ENCODE measurements at places on chromosomes 7 and 10.
A peak's percentile ranks its signal among the peaks of the same experiment; 100 is the strongest.

DNA sequence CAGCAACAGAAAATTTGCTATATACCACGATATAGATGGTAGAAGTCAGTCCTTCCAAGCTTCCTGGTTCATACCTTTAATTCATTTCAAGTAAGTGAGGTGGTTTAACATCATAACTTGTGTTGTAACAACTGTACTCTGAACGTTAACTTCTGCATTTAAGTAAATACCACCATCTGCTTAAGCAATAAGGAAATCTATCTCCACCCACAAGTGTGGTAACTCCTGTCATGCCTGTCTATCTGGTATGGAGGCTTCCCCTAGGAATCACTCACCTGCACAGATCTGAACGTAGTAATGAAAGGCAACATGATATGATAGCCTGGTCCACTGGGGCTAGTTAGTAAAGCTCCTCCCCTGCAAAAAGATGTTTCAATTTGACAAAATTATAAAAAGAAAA is 2.3 kb downstream of the ERLIN1 start:
- H3K27me3 ChIP-seq = no peaks in the 10 kb centered on the region
- H3K36me3 ChIP-seq = peaks cover 8% of the 10 kb centered on the region
- peak overlapping the region; percentile 92 for H3K27ac ChIP-seq
- no peak for DNase-seq
- peaks cover 35% of the 10 kb centered on the region for H3K4me1 ChIP-seq
- H3K4me3 ChIP-seq = no peak overlapping the region

- H3K36me3 ChIP-seq = peaks cover 56% of the 10 kb centered on the region
- H3K27ac ChIP-seq = no peak overlapping the region
- H3K4me3 ChIP-seq = no peak overlapping the region
- no peak for DNase-seq
- H3K4me1 ChIP-seq = peaks cover 15% of the 10 kb centered on the region
Observed at GRCh38 chr7:2721842-2722241, 33.8 kb downstream of the AMZ1 start.

- H3K4me1 ChIP-seq = peaks cover 17% of the 10 kb centered on the region
- no peak for DNase-seq
- H3K27me3 ChIP-seq = no peaks in the 10 kb centered on the region
- H3K4me3 ChIP-seq = no peak overlapping the region
Observed at GRCh38 chr10:73892310-73893030, 18.1 kb upstream of the CAMK2G start.

DNA sequence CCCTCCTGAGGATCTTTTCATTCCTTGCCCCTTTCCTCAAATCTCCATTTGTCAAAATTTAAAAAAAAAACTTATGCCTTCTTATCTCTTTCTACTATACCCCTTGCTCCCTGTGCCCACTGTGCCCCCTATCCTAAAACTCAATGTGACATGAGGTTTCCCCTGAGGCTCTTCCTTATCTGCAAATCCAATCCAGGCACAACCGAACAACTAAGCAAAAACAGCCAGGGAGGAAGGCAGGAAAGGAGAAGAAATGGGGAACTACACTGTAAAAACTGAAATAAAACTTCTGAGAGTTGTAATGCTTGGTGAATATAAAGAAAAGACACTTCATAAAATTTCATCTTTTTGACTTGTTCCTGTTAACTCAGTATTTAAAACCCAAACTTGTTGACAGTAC is 54.2 kb downstream of the CRPPA start:
- no peak overlapping the region for H3K4me3 ChIP-seq
- no peak for DNase-seq
- peaks cover 4% of the 10 kb centered on the region for H3K36me3 ChIP-seq
- H3K27me3 ChIP-seq = no peaks in the 10 kb centered on the region
- H3K27ac ChIP-seq = no peak overlapping the region

DNA sequence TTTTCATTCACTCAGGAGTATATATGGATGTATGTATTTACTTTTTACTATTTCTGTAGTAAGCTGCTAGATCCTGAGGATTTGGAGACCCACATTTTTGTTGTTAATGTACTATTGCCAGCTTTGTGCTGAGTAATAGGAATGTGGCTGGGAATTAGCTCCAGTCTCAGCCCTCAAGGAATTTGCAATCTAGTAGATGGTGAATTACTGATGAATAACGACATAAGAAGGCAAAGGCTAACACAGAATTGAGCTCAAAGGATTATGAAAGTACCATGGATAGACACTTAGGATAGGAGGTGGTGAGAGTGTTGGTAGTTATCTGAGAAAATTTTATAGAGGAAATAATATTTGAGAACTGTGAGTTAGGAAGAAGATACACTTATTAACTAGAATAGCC is 19.9 kb downstream of the CASD1 start:
- no peaks in the 10 kb centered on the region for H3K27me3 ChIP-seq
- H3K4me3 ChIP-seq = no peak overlapping the region
- H3K4me1 ChIP-seq = no peaks in the 10 kb centered on the region
- no peak for DNase-seq
- H3K36me3 ChIP-seq = peaks cover 38% of the 10 kb centered on the region
- no peak overlapping the region for H3K27ac ChIP-seq

DNA sequence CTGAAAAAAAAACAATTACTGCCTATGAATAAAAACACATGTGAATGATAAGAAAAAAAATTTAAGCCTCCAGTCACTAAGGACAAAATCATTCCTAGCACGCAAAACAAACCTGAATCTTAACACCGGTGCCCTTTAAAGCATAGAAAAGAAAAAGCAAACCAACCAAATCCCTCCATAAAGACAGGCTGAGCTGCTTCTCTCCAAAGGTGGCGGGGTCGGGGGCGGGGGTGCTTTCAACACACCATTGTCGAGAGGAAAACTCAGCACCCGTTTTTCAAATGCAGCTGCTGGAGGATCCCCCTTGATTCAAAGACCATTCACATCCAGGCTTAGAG is 1.4 kb downstream of the ST8SIA6 start:
- H3K4me3 ChIP-seq = peak overlapping the region; percentile 49
- peaks cover 21% of the 10 kb centered on the region for H3K4me1 ChIP-seq
- no peak for DNase-seq
- no peak overlapping the region for H3K27ac ChIP-seq

- peaks cover 8% of the 10 kb centered on the region for H3K4me1 ChIP-seq
- H3K27me3 ChIP-seq = no peaks in the 10 kb centered on the region
- no peak overlapping the region for H3K4me3 ChIP-seq
- no peaks in the 10 kb centered on the region for H3K36me3 ChIP-seq
- no peak overlapping the region for H3K27ac ChIP-seq
Observed at GRCh38 chr10:116207690-116208089, 65.3 kb downstream of the GFRA1 start.

DNA sequence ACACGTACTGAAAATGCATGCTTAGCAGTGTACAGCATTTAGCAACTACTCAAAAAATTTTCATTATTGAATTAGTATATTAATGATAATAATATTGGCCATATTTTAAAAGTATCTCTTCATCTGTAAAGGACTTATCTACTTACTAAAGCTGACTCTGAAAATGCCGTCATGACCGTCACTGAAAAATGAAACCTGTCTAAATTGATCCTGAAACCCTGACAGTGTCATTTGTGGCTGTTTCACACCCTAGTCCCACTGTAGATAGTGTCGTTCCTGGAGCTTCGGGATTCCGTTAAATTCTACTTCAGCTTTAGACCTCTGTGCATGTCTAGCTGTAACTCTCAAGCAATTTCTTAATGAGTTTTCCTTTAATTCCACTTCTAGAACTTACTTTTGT is 35.8 kb upstream of the EZH2 start:
- H3K36me3 ChIP-seq = no peaks in the 10 kb centered on the region
- no peaks in the 10 kb centered on the region for H3K27me3 ChIP-seq
- no peak overlapping the region for H3K4me3 ChIP-seq
- H3K27ac ChIP-seq = no peak overlapping the region
- no peak for DNase-seq
- H3K4me1 ChIP-seq = no peaks in the 10 kb centered on the region

DNA sequence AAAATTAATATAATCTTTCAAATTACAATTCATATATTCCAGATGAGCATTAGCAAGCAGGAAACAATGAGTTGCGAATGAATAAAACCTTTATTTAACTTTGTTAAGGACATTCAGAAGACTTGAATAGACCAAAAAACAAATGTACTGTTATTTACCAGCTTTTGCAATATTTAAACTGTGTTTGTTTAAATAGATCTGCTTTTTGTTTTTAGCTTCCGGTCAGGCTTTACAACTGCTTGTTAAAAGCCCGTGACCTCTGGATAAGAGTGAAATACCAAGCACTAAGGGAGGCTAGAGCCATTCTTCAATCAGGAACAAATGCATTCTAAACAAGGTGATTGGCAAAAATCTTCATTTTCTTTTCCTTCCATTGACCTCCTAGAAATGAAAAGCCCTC is 184.9 kb upstream of the GNAI1 start:
- no peaks in the 10 kb centered on the region for H3K36me3 ChIP-seq
- no peaks in the 10 kb centered on the region for H3K4me1 ChIP-seq
- H3K4me3 ChIP-seq = no peak overlapping the region
- DNase-seq = no peak

GRCh38 chr7:74267756-74268565 is 13.8 kb upstream of the RFC2 start:
- H3K36me3 ChIP-seq = no peaks in the 10 kb centered on the region
- no peaks in the 10 kb centered on the region for H3K4me1 ChIP-seq
- no peak overlapping the region for H3K27ac ChIP-seq
- H3K4me3 ChIP-seq = no peak overlapping the region

DNA sequence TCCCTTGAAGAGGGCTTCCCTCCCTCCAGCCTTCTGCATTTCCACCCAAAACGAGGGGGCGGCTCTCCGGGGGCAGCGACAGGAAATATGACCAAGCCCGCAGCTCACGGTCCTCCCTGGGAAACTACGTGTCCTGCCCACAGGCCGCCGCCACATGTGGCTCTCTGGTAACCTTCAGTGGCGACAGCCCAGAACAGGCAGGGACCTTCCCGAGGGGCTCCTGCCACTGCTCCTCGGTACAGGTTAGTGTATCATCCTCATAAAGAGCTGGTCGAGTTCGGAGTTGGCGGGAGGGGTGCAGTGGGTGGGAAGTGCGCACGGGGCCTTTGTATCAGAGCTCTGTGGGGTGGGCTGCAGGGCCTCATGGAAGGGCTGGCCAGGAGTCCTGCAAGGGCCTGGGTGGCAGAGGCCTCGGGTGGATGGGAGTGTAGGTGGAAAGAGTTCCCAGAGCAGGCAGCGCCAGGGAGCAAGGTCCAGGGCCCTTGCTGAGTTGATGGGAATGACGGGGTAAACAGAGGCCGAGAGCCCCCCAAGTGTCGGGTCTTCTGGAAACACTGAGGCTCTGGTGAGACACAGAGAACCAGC is 66.0 kb downstream of the TCERG1L start:
- no peaks in the 10 kb centered on the region for H3K27me3 ChIP-seq
- H3K4me1 ChIP-seq = no peaks in the 10 kb centered on the region
- no peak for DNase-seq
- no peak overlapping the region for H3K27ac ChIP-seq
- no peaks in the 10 kb centered on the region for H3K36me3 ChIP-seq

DNA sequence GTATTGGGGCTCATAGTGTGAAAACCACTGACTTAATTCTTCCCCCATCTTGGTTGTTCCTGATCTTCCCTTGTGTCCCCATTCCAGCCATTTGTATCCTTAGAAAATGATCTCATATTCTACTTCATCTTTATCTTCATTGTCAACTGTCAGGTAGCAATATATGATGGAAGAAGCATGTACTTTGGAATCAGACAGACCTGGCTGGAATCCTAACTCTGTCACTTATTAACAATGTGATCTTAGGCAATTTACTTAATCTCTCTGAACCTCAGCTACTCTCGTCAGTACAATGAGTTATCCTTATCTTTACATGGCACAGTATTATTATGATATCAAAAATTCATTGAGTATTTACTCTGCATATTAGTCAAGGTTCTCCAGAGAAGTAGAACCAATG is 10.1 kb downstream of the CFTR start:
- no peaks in the 10 kb centered on the region for H3K4me1 ChIP-seq
- H3K27me3 ChIP-seq = no peaks in the 10 kb centered on the region
- DNase-seq = peak; percentile 41

- DNase-seq = peak; percentile 91
- no peak overlapping the region for H3K27ac ChIP-seq
- H3K27me3 ChIP-seq = no peaks in the 10 kb centered on the region
Observed at GRCh38 chr10:71840177-71840957, 10.7 kb downstream of the PSAP start.

DNA sequence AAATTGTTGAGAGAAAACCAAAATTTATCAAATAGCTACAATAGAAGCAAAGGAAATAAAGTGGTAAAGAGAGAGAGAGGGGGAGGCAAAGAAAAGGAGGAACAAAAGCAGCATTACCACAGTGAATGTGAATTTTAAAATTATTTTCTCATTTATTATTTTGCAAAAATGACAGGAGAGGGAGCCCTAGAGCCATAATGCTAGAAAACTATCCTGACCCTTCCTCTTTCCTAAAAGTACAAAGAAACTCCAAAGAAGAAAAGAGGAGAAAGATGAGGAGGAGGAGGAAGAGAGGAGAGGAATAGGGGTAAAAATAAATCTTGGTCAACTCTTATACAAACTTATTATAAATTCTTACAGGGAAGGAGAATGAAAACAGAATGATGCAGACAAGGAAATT is 921.5 kb downstream of the NRG3 start:
- H3K27ac ChIP-seq = no peak overlapping the region
- no peaks in the 10 kb centered on the region for H3K27me3 ChIP-seq
- H3K36me3 ChIP-seq = no peaks in the 10 kb centered on the region

DNA sequence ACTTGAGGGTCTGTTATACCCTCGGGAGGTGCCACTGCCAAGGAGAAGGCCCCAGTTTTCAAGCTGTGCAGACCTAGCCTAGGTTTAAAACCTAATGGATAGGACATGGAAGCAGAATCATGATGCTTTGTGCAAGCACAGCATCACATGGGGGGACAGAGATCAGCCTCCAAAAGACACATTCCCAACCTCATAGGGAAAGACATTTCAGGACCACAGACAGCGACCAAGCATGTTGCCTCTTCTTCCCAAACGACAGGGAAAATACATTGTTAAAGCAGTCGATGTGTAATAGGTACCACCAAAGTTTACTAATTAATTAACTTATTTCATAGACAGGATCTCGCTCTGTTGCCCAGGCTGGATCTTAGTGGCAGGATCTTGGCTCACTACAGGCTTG is 573.9 kb downstream of the TCERG1L start:
- no peaks in the 10 kb centered on the region for H3K36me3 ChIP-seq
- peak; percentile 69 for DNase-seq
- no peak overlapping the region for H3K4me3 ChIP-seq
- no peaks in the 10 kb centered on the region for H3K27me3 ChIP-seq
- no peak overlapping the region for H3K27ac ChIP-seq

DNA sequence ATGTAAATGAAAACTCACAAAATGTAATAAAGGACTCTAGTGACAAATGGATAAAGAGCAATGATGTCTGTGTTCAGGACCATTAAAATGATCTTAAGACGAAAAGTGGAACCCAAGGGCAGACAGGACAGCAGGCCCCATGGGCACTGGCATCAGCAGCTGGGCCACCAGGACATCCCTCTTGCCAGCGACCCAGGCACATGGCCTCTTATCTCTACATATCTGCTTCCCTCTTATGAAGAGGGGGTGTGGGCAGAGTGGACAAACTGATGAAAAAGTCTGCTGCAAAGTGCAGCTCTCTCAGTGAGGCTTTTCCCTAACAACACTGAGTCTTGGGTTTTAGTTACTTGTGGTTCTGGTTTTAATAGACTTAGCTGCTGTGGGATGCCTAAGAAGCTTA is 44.8 kb upstream of the ANKRD1 start:
- H3K27me3 ChIP-seq = no peaks in the 10 kb centered on the region
- no peaks in the 10 kb centered on the region for H3K4me1 ChIP-seq
- H3K36me3 ChIP-seq = no peaks in the 10 kb centered on the region

GRCh38 chr7:123724817-123725253 is 24.0 kb downstream of the WASL start:
- H3K4me1 ChIP-seq = peaks cover 28% of the 10 kb centered on the region
- H3K27me3 ChIP-seq = no peaks in the 10 kb centered on the region
- H3K27ac ChIP-seq = no peak overlapping the region
- H3K4me3 ChIP-seq = no peak overlapping the region
- no peaks in the 10 kb centered on the region for H3K36me3 ChIP-seq

GRCh38 chr7:44533301-44534055 is 7.7 kb downstream of the NPC1L1 start:
- no peaks in the 10 kb centered on the region for H3K27me3 ChIP-seq
- H3K4me1 ChIP-seq = no peaks in the 10 kb centered on the region
- H3K36me3 ChIP-seq = no peaks in the 10 kb centered on the region
